ENCODE measurements at places on chromosomes 12 and 14. TPM values are rescaled to one million over a fixed set of nuclear protein-coding genes. Genes with fewer than 3 reads are reported as not detected.
A peak's percentile ranks its signal among the peaks of the same experiment; 100 is the strongest.

- no peak for DNase-seq
- no peak overlapping the region for H3K27ac ChIP-seq
- H3K4me1 ChIP-seq = no peaks in the 10 kb centered on the region
- no peaks in the 10 kb centered on the region for H3K27me3 ChIP-seq
- H3K36me3 ChIP-seq = no peaks in the 10 kb centered on the region
These were observed 181.1 kb downstream of the BTG1 start for GRCh38 chr12:91964501-91964900.

DNA sequence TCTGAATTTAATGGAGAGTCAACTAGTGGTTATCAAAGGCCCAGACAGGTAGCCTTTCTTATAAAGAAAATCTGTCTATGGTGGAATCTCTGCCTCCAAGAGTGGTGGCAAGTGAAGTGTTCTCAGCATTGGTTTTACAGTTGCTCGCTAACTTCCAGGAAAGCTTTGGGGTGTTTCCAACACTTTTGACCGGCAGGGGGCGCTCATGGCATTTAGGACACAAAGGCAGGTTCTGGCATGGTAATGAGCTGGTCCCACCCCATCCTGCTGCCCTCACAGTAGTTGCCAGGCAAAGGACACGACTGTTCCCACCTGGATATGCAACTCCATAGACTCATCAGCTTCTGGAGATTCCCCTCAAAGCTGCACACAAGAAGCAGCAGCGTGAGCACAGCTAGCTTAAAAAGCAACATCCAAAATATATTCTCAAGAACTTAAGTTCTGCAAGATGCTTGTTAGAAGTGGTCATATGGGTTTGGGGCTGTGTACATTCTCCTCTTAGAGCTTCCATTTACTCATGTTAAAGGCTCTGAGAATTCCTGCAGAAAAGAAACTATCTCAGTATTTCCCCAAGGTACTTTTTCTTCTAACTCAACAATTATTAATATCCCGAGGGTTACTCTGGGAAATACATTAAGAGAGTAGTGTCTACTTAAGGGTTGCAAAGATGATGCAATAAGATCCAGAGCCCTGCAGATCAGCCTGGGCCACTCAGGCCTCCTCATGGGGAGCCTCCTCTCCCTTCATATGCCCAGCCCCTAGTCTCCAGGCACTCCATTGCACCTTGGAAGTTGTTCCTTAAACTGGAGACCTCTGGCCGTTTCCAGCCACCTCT lies 14.8 kb downstream of the PROX2 start:
- no peak overlapping the region for H3K27ac ChIP-seq
- DNase-seq = peak; percentile 95
- H3K27me3 ChIP-seq = no peaks in the 10 kb centered on the region
- peaks cover 12% of the 10 kb centered on the region for H3K4me1 ChIP-seq
- no peaks in the 10 kb centered on the region for H3K36me3 ChIP-seq

- peak overlapping the region; percentile 27 for H3K27ac ChIP-seq
- no peaks in the 10 kb centered on the region for H3K27me3 ChIP-seq
- H3K4me1 ChIP-seq = peaks cover 12% of the 10 kb centered on the region
These were observed 117.5 kb upstream of the KRR1 start for GRCh38 chr12:75628916-75629315.

DNA sequence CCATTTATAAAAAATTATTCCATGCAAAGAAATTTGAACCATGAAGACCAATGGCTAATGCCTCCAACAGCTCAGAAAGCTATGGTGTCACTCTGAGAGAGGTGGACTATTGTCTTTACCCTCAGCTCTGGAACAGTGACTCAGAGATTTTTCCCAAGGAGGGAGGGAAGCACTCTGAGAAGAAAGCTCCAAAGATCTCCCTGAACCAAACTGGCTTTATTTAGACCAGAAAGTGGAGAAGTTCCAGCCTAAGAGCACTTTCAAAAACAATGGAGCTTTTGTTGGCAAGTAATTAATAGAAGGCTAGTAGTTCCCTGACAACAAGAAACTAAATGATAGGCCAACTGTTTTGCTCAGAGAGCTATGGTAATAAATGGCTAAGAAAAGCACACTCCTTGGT lies 599.9 kb upstream of the MDGA2 start:
- H3K4me1 ChIP-seq = no peaks in the 10 kb centered on the region
- H3K4me3 ChIP-seq = no peak overlapping the region
- DNase-seq = no peak
- no peak overlapping the region for H3K27ac ChIP-seq
- H3K36me3 ChIP-seq = no peaks in the 10 kb centered on the region

DNA sequence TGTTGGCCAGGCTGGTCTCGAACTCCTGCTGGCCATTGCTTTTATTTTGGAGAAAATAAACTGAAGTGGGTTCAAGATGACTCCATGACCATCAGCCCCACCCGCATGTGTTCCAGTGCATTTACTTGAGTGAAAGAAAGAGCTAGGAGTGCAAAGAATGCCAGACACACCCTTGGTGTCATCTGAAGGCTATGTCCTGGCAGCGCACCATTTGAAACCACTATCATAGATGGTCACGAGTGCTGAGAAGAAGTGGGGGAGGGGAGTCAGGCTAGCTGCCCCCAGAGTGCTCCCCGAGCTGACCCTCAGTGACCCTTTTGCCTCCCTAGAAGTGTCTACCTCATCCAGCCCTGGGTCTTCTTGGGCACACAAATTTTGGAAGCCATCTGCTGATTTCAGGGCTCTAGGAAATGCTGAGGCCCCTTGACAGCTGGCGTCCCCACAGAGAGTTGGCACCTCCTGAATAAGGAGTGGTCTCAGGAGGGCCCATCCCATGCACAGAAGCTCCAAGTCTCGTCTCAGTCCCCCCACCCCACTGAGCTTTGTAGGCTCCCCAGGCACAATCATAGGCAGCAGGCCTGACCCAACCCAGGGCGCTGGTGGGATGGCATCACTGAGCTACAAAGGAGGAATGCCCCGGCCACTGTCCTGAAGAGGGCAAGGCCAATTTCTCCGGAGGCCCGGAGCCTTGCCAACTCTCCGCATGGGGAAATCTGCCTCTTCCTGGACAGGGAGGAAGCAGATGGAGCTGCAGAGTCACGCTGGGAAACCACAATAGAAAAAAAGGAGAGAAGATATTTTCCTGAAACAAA lies 28.0 kb downstream of the PXN start:
- H3K4me3 ChIP-seq = no peak overlapping the region
- peaks cover 97% of the 10 kb centered on the region for H3K4me1 ChIP-seq
- H3K27me3 ChIP-seq = no peaks in the 10 kb centered on the region
- DNase-seq = no peak
- peak overlapping the region; percentile 92 for H3K27ac ChIP-seq

P2RX2 gene
- total RNA-seq = not detected

- H3K36me3 ChIP-seq = no peaks in the 10 kb centered on the region
- no peak for DNase-seq
- no peak overlapping the region for H3K27ac ChIP-seq
- peaks cover 14% of the 10 kb centered on the region for H3K4me1 ChIP-seq
- no peaks in the 10 kb centered on the region for H3K27me3 ChIP-seq
These were observed 131.6 kb downstream of the SAMD4A start for GRCh38 chr14:54698501-54698900.

GRCh38 chr12:39028382-39028781 lies 123.0 kb upstream of the CPNE8 start:
- no peak overlapping the region for H3K4me3 ChIP-seq
- no peak for DNase-seq
- no peaks in the 10 kb centered on the region for H3K27me3 ChIP-seq
- H3K4me1 ChIP-seq = no peaks in the 10 kb centered on the region
- no peak overlapping the region for H3K27ac ChIP-seq

All from stomach (tissue), 19 donors.